Stomach (tissue), 19 donors: ENCODE measurements at places on chromosomes 4 and X. TPM values are rescaled to one million over a fixed set of nuclear protein-coding genes. Genes with fewer than 3 reads are reported as not detected.
A peak's percentile ranks its signal among the peaks of the same experiment; 100 is the strongest.

DNA sequence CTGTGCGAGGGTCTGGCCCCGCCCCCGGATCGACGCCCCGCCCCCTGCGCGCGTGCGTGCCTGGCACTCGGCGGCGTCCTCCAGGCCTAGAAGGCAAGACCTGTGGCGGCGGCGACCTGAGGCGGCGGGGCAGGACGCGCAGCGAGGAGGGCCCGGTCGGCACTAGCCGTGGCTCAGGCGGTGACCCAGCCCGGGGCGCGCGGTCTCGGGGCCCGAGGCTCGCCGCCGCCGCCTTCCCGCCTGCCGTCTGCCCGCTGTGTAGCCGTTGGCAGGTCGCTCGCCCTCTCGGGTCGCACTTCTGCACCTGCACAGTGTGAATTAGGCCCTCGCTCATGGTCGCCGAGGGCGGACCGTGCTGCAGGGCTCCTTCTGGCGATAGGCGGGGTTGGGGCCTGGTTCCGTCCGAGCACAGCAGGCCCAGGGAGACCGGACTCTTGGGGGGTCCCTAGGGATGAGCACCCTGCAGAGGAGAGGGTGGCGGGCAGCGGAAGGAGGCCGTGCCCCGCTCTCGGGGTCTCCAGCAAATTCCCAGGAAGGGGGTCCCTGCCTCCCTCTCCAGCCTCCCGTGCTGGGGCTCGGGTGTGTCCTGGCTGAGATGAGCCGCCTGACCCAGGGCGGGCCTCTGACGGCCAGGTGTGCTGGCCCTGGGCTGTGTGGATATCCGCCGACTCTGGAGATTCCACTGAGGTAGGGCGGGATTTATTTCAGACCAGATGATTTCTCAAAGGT lies 557 bp upstream of the FAM53A start:
- peak overlapping the region; percentile 73 for H3K27ac ChIP-seq
- H3K36me3 ChIP-seq: no peaks in the 10 kb centered on the region
- no peaks in the 10 kb centered on the region for H3K27me3 ChIP-seq

DNA sequence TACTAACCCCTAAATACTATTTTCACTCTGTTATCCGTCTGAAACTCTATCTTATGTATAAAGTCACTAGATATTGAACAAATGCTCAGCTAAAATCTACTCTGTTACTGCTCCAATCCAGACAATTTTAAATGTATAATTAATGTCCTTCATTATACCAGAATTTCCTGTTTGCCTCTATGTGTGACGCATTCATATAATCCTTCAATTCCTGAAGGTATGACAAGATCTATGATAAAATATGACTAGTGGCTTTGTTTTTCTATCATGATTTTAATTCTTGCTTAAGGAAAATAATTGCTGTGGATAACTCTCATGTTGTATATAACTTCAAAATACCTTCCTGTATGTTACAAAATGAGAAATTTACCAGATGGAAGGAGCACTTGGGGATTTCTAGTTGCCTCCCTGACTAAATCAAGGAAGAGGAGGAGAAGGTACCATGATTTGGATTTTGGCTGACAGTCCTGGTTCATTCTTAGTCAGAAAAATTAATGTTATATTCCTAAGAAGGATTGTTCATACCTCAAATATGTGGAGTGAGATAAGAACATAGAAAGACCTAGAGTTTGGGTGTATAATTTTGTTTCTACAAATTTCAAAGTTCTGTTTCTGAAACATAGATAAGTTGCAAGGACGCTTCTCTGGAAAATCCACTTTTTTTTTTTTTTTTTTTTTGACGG lies 4.9 kb downstream of the CXCL6 start:
- peaks cover 17% of the 10 kb centered on the region for H3K27me3 ChIP-seq
- H3K4me3 ChIP-seq: no peak overlapping the region
- H3K27ac ChIP-seq: no peak overlapping the region
- H3K36me3 ChIP-seq: no peaks in the 10 kb centered on the region
- peaks cover 8% of the 10 kb centered on the region for H3K4me1 ChIP-seq
- DNase-seq: no peak

- H3K27ac ChIP-seq: no peak overlapping the region
- no peak overlapping the region for H3K4me3 ChIP-seq
- H3K36me3 ChIP-seq: no peaks in the 10 kb centered on the region
- H3K4me1 ChIP-seq: no peaks in the 10 kb centered on the region
Measured at GRCh38 chrX:115584696-115585095, 23.7 kb downstream of the PLS3 start.

The GPRASP1 gene
- 1.7 TPM for total RNA-seq

DNA sequence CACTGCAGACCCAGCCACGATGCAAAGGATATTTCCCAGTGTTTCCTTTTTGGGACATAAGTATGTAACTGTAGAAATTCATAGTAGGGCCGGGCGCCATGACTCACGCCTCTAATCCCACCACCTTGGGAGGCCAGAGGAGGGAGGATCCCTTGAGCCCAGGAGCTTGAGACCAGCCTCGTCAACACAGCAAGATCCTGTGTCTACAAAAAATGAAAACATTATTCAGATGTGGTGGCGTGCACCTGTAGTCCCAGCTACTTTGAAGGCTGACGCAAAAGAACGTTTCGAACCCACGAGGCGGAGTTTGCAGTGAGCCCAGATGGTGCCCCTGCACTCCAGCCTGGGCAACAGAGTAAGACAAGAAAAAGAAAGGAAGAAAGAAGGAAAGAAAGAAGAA lies 49.2 kb downstream of the CRLF2 start:
- no peaks in the 10 kb centered on the region for H3K4me1 ChIP-seq
- H3K36me3 ChIP-seq: no peaks in the 10 kb centered on the region
- no peak overlapping the region for H3K4me3 ChIP-seq
- DNase-seq: no peak
- no peak overlapping the region for H3K27ac ChIP-seq
- peaks cover 24% of the 10 kb centered on the region for H3K27me3 ChIP-seq

- no peak overlapping the region for H3K4me3 ChIP-seq
- peaks cover 12% of the 10 kb centered on the region for H3K4me1 ChIP-seq
- no peak for DNase-seq
- no peaks in the 10 kb centered on the region for H3K36me3 ChIP-seq
- H3K27me3 ChIP-seq: peaks cover 7% of the 10 kb centered on the region
Measured at GRCh38 chr4:148447681-148448080, 5.5 kb upstream of the NR3C2 start.

GRCh38 chr4:8112036-8112576 lies 46.5 kb downstream of the ABLIM2 start:
- peaks cover 9% of the 10 kb centered on the region for H3K4me1 ChIP-seq
- no peak for DNase-seq
- H3K36me3 ChIP-seq: no peaks in the 10 kb centered on the region
- no peak overlapping the region for H3K27ac ChIP-seq

DNA sequence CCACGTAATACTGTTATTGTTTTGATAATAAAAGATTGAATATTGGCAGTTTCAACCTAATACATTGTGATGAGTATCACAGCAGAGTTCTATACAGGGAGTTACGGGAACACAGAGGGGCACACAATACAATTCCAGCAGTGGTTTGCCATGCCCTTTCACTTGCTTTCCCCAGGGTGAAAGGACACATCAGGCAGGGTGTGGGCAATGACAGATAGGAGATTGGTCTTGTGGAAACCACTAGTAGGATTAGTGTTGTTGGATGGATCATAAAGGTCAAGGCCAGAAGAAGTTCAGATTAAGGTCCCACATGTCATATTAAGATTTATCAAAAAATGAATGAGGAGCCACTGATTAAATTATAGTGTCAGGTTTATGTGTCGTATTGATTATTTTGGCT lies 8.1 kb downstream of the HSD17B11 start:
- H3K27me3 ChIP-seq: no peaks in the 10 kb centered on the region
- H3K36me3 ChIP-seq: peaks cover 16% of the 10 kb centered on the region
- DNase-seq: no peak
- H3K4me1 ChIP-seq: no peaks in the 10 kb centered on the region
- H3K4me3 ChIP-seq: no peak overlapping the region

The NAP1L2 gene
- total RNA-seq: 1.5 TPM

The DRD5 gene
- not detected for total RNA-seq

- H3K27me3 ChIP-seq: no peaks in the 10 kb centered on the region
- H3K27ac ChIP-seq: no peak overlapping the region
- no peak for DNase-seq
- no peak overlapping the region for H3K4me3 ChIP-seq
- H3K4me1 ChIP-seq: peaks cover 13% of the 10 kb centered on the region
Measured at GRCh38 chr4:152430507-152430906, 105.4 kb downstream of the FBXW7 start.

The NLGN4X gene
- 9.0 TPM for total RNA-seq

DNA sequence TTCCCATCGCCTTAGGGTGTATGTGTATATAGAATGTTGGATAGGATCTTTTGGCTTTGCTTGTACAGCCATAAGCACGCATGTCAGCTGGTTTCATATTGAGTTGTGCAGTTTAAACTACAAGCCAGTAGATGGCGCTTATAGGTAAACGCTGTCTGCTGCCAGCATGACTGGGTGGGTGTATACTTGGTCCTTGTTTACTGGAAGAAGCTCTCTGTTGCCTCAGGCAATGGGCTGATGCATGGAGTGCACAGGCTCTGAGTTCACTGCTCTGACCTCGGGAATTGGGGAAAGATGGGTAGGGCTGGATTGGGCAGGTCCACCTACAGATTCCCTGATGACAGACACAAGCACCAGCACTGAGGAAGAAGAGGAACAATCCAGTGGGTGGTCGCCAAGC lies 831.5 kb downstream of the STIM2 start:
- no peak overlapping the region for H3K27ac ChIP-seq
- H3K36me3 ChIP-seq: no peaks in the 10 kb centered on the region

DNA sequence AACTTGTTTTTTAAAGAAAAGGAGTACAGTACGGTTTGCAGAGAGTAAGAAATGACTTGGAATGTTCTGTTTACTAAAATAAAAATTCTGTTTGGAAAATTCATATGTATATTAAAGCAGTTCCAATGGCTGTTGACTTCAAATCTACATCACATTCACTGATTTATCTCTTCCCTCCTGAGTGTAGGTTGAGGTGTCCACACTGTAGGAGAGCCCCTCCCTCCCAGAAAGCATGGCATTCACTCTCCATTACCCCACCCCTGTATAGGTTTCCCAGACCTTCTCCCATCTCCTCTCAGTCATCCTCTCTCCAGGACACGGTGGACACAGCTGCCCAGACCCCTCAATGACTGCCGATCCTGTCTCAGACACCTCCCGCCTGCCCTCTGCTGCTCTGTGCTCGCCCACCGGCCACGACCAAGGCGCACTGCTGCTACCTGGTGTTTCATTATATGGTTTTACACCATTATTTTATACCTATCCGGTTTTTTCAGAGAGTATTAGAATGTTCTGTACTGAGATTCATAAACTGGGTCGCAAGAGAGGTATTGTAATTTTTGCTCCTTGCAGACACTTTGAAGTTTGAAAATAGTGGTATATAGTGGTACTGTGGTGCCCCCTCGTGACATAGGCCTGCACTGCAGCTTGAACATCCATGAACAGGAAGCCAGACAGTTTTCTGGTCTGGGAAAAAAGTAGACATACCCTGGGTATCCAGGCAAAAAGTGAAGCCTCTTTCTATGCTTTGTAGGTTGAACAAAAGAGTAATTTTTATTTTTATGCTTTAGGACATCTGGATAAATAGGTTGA lies 38.8 kb upstream of the BEX4 start:
- H3K4me3 ChIP-seq: no peak overlapping the region
- no peaks in the 10 kb centered on the region for H3K36me3 ChIP-seq
- no peak overlapping the region for H3K27ac ChIP-seq
- no peaks in the 10 kb centered on the region for H3K4me1 ChIP-seq
- DNase-seq: peak; percentile 72

DNA sequence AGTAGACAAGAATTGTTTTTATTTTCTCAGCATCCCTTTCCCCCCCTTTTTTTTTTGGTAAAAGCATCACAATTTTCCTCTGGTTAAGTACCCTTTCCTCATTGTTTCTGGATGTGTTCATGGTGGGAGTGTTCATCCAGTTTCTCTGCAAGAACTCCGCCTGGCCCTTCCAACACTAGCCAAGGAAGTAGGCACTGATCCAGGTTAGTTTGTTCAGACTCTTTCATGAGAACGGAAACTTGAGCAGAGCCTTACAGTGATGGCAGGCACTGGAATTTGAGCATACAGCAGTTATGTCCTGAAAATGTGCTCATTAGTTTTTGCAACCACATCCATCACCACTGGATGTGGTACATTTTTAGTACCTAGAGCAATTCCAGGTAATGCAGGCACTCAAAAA lies 336.1 kb upstream of the BOD1L1 start:
- no peaks in the 10 kb centered on the region for H3K4me1 ChIP-seq
- H3K27ac ChIP-seq: no peak overlapping the region
- H3K27me3 ChIP-seq: no peaks in the 10 kb centered on the region
- no peak overlapping the region for H3K4me3 ChIP-seq
- H3K36me3 ChIP-seq: no peaks in the 10 kb centered on the region

GRCh38 chr4:37951461-37952352 lies 8.5 kb upstream of the PTTG2 start:
- no peak for DNase-seq
- no peak overlapping the region for H3K27ac ChIP-seq
- no peaks in the 10 kb centered on the region for H3K27me3 ChIP-seq
- no peaks in the 10 kb centered on the region for H3K36me3 ChIP-seq
- H3K4me1 ChIP-seq: no peaks in the 10 kb centered on the region

GRCh38 chrX:52271206-52271605 lies 86.5 kb downstream of the MAGED4 start:
- no peaks in the 10 kb centered on the region for H3K36me3 ChIP-seq
- H3K27ac ChIP-seq: no peak overlapping the region
- peaks cover 14% of the 10 kb centered on the region for H3K27me3 ChIP-seq

The PCYT1B gene
- total RNA-seq: not detected

GRCh38 chr4:11436084-11436483 lies 7.4 kb upstream of the HS3ST1 start:
- no peaks in the 10 kb centered on the region for H3K4me1 ChIP-seq
- DNase-seq: no peak
- H3K4me3 ChIP-seq: no peak overlapping the region
- H3K27me3 ChIP-seq: no peaks in the 10 kb centered on the region

DNA sequence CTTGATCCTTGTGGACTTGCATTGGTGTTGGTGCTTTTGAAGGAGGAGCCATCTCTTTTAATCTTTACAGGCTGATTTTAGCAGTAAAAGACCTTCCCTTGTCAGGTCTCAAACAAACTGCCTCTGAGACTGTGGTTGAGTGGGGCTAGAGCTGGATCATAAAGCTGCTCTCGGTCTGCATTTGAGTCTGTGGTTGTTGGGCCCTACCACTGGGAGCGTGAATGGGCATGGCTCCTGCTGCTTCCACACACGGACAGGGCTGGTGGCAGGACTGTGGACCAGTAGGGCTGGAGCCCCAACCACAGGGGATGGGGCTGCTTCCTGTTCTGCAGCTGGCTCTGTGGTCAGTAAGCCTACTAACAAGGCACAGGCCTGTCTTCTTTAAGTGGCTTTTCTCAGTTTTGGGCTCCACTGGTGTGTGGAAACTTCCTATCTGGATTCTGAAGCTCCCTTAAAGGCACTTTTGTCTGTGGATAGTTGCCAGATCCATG lies 130.6 kb downstream of the RBM46 start:
- H3K4me3 ChIP-seq: no peak overlapping the region
- DNase-seq: no peak
- no peaks in the 10 kb centered on the region for H3K27me3 ChIP-seq
- H3K27ac ChIP-seq: no peak overlapping the region
- H3K36me3 ChIP-seq: no peaks in the 10 kb centered on the region

The DCAF4L1 gene
- total RNA-seq: not detected

The UCP1 gene
- not detected for total RNA-seq

The IL1RAPL1 gene
- total RNA-seq: not detected

- H3K27me3 ChIP-seq: no peaks in the 10 kb centered on the region
- H3K4me1 ChIP-seq: no peaks in the 10 kb centered on the region
- H3K4me3 ChIP-seq: no peak overlapping the region
Measured at GRCh38 chrX:111467896-111468295, 43.5 kb upstream of the SERTM2 start.

The PROM1 gene
- 119 TPM for total RNA-seq

The RPS6KA6 gene
- 10.6 TPM for total RNA-seq

GRCh38 chr4:337932-338758 lies 531 bp downstream of the ZNF141 start:
- peak overlapping the region; percentile 92 for H3K27ac ChIP-seq
- DNase-seq: peak; percentile 40
- peaks cover 32% of the 10 kb centered on the region for H3K4me1 ChIP-seq
- peak overlapping the region; percentile 93 for H3K4me3 ChIP-seq
